ENCODE measurements at places on chromosomes 13 and 19.

DNA sequence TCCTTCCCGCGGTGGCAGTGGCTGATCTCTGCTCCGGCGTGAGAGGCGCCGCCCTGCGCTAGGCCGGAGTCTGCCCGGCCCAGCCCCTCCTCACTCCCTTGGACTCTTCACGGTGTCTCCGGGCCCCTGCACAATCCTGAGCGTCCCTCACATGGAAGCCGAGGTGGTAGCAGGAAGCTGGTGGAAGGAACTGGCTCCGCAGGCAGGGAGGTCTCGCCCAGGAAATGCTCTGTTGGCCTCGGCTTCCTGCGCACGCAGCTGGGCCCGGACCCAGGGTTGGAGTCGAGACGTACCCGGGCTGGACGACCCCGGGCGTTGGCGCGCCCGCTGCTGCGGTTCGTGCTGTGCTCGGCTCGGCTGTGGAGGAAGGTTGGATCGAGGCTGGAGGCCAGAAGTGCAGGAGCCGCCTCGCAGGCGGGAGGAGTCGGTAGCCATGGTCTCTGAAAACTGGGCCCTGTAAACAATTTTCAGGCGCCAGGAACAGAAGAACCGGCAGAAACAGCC, 46.3 kb downstream of the ZNF724 start:
- no peak for DNase-seq

GRCh38 chr13:23828086-23828485, 61.1 kb downstream of the MIPEP start:
- DNase-seq = no peak

DNA sequence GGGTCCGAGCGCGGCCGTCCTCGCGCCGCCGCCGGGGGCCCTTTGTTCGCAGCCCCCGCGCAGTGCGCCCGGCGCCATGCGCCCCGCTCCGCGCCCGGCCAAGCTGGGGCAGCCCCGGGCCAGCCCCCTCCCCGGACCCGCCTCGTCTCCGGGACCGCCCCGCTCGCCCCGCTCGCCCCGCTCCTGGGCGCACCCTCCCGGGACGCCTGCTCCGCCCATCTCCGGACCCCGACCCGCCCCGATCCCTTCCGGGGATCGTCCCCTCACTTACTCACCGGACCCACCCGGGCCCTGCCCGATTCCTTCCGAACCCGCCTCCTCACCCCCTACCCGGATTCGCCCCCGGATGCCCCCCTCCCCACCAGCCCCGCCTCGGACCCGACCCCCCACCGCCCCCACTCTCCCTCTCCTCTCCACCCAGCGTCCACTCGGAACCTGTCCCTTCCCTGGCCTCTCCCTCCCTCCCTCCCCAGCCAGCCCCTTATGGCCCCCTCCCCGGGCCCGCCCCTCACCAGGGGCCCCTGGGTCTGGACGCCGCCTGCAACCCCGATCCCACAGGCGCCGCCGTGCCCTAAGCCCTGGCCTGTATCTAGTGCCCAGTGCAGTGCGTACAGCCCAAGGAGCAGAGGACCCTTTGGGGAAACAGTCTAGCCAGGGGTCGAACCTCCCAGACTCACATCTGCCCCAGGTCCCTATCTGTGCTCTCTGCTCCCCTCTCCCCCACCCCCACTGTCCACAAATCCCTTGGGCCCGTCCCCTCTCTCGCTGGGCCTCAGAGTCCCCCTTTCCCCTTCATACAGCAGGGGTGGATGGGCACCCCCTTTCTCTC, at the start of gene CPAMD8:
Gene CPAMD8, minus strand, starts transcription at position 105 of the 829 bp plus-strand sequence. CDS start 168 bp downstream, outside the sequence.
- DNase-seq = no peak

DNA sequence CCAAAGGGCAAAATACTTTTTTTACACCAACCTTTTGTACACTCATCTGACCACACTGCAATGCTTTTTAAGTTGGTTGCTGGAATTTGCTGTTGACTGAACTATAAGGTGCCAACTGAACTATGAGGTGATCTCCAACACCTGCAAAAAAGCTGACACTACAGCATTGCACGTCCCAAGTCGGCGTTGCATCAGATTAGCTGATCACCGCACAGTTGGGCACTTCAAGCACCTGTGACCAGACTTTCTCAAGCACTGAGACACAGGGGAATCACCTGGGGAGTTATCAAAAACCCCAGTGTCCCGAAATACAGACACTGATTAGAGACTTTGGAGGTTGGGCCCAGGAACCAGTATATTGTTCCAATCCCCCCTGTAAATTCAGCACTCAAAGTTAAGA, 1.1 kb downstream of the NLRP11 start:
- no peak for DNase-seq

DNA sequence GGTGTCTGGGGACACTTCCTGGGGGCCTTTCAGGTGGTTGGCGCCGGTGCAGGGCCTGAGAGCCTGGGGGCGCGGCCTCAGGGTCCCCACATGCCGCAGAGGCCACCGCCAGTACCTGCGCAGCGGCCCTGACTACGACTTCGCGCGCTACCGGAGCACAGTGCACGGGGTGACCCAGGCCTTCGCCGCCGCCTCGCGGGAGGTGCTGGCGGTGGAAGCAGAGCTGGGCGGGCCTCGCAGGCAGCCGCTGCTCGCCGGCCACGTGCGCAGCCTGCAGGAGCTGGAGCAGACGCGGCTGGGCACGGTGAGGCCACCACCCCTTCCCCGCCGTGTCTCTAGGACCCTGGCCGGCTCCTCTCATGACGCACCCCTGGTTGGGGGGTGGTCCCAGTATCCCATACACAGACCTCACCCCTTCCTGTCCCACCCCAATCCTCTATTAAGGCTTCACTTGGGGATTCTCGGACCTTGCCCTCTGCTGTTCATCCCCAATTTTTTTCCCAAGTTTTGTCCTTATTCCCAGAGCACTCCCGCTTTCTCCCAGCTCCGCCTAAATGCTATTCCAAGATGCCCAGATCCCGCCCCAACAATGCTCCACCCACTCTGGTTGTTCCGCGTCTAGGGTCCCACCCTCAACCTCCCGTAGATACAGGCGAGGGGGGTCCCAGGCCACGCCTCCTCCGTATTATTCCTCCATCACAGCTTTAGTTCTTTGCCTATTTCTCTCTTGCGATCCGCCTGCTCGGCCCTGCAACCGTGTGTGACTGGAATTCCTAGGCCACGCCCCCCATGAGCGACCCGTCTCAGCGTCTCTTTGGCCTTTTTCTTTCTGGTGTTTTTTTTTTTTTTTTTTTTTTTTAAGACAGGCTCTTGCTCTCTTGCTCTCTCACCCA, 1.0 kb downstream of the REX1BD start:
- DNase-seq = no peak

GRCh38 chr19:16283210-16284061, 41.2 kb upstream of the KLF2 start:
- DNase-seq = no peak

DNA sequence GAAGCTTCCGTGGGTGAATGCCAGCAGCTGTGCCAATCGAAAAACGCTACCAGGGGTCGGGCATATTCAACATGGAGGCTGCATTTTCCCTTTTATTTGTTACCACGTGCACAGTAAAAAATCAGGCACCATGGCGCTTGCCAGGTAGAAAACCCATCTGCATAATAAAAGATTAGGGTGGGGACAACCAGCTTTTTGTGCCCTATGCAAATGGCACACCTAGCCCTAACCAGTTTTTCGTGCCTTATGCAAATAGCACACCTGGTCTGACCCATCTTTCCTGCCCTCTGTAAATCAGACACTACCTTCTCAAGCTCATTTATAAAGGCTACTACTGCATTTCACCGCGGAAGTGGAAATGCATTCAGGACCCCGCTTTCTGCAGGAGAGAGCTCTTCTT, 62.1 kb upstream of the FREM2 start:
- DNase-seq = no peak

DNA sequence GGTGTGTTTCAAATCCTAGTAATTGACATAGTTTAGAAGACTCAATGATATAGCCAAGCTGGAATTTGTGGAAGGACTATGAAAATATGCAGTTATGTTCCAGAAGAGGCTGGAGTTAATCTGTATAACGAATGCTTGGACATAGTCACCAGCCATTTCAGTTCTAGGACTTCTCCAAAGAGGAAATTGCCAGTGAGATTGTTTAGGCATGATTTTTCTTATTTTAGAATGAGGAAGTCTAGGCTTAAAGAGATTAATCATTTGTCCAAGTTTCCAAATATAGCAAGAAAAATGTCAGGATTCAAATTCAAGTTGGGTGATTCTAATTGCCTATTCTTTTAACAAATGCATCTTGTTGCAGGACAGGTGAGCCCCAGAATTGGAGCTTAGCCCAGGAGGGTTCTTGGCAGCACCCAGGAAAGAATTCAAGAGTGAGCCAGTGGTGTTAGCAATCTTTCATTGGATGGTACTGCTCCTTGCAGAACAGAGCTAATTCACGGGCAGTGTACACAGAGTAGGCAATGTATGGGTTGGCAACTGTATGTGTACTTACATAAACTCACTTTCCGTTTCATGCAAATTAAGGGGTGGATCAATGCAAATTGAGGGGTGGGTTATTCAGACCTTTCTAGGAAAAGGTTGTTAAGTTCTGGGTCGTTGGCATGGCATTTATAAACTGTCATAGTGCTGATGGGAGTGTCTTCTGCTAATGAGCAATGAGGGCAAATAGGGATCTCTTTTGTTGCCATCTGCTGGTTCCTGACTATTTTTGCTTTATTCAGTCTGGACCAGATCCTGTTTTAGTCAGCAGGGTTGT, 763.1 kb upstream of the SLITRK1 start:
- no peak for DNase-seq

DNA sequence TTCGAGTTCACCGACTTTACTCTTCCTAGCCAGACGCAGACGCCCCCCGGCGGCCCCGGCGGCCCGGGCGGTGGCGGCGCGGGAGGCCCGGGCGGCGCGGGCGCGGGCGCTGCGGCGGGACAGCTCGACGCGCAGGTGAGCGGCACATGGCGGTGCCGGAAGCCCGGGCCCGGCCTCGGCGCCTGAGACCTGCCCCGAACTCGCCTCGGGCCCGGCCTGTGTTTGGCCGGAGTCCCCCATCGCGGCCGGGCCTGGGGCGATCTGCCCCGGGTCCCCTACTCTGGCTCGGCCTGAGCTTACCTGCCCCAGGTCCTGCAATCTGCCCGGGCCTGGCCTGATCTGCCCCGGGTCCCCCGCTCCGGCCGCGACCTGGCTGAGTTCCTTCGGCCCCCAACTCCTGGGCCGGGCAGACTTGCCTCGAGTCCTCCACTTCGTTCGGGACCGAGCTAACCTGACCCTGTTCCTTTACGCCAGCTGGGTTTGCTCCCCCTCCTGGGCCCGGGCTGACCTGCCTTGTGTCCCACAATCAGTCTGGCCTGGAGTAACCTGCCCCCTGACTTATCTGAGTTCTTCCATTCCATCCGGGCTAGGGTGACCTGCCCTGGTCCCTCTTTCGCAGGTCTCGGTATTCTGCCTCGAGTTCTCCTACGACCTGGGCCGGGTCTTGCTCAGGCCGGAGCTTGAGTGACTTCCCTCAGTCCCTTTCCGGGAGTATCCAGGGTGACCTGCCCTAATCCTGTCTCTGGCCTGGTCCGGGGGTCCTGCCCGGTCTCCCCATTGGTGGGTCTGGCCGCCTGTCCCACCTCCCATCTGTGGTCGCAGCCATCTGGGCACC, 764 bp downstream of the UPF1 start:
- DNase-seq = no peak

DNA sequence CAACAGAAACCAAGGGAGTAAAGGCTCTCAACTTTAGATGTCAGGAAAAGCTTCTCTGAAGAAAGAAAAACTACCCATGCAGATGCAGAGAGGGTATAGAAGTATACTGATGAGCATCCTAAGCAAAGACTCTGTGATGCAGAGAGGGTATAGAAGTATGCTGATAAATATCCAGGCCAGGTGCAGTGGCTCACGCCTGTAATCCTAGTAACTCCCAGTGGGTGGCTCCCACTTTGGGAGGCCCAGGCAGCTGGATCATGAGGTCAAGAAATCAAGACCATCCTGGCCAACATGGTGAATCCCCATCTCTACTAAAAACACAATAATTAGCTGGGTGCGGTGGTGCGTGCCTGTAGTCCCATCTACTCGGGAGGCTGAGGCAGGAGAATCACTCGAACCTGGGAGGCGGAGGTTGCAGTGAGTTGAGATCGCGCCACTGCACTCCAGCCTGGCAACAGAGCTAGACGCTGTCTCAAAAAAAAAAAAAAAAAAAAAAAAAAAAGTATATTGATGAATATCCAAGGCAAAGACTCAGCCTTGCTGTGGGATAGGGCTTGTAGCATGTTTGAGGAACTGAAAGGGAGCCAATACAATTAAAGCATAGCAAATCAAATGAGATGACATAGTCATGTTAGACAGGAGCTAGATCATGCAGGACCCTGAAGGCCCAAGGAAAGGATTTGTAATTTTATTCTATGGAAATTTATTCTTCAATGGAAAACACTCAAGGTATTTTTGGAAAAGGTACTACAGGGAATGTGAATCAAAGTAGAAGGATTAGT, 14.9 kb downstream of the UBL3 start:
- no peak for DNase-seq
